ENCODE measurements at places on chromosomes 4 and X.

DNA sequence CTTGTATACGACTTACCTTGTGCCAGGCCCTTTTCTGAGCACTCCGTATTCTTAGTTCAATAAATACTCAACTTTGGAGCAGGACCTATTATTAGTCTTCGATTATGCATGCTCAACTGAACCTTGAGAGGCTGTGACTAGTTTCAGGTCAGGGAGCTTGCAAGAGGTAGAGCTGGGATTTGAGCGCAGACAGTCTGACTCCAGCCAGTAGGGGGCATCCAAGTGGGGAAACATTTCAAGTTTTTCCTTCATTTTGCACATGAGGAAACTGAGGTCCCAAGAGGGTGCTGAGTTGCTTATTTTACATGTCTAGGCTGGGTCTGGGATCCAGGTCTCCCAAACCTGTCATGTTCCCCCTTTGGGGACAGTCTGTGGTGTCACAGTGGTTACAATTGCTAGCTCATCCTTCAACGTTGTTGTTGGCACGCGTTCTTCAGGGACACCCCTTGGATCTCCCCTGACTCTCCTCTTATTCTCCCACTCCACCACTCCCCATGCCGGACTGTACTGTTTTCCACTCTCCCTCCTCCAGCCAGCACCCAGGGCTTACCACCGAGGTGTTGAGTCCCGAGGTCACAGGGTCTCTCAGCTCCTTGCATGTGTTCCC, 6.7 kb upstream of the PRICKLE3 start:
- DNase-seq: no peak

DNA sequence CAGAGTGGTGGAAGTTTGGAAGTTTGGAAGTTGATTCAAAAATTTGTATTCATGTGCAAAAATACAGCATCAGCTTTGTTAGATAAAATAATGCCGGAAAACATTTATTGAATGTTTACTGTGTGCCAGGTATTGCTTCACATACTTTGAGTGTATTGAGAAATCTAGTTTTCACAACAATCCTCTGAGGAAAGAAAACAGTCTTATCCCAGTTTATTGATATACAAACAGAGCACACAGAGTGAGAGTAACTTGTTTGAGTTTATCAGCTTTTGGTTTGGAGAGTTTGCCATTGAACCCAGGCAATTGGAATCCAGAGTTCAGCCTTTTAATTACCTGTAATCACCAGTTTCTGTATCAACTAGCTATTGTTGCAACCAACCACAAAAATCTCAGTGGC, 127.2 kb upstream of the RPS6KA3 start:
- no peak for DNase-seq

- DNase-seq: no peak
Observed at GRCh38 chr4:38665551-38666411, 1.8 kb downstream of the KLF3 start.

GRCh38 chrX:40147126-40147952, 49.6 kb upstream of the BCOR start:
- no peak for DNase-seq

DNA sequence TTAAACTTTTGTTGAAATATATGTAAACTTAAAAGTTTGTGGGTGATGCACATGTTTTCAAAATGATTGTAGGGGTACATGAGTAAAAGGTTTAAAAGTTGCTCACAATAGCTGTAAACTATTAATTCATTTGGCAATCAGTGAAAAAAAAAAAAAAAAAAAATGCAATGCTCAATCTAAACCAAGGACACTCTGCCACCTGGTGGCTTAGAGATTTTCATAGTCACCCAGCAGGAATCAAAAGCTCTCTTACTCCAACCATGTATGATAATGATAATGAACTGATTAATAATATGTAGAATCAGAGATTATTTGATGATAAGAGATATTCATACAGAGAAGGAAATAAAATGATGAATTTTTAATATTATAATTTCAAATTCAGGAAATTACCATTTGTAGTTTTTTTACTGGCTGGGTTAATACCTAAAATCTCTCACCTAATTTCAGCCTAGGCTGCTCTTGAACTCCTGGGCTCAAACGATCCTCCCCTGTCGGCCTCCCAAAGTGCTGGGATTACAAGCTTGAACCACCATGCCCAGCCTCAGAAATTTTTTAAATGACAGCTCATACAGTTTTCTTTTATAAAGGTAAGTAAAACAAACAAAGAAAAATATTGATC, 46.9 kb upstream of the SLC25A4 start:
- DNase-seq: peak; percentile 37

DNA sequence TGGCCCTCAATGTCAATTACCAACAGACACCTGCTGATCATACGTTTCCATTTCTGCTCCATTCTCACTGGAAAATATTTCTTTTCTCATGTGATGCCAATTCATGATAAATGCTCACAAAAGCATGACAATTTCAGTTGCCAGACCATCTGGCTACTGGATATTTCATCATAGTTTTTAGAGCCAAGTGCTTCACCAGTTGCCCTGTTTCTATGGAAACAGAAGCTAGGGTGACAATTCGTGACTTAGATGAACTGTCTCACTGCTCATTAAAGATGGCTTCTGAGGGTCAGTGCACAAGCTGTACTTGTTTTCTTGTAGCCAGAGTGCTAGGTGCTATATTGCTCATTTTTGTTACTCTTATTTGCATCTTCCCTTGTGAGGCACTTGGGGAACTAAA, 184.9 kb downstream of the COMMD8 start:
- DNase-seq: no peak

- DNase-seq: no peak
Observed at GRCh38 chr4:141686146-141686775, 49.9 kb downstream of the IL15 start.

DNA sequence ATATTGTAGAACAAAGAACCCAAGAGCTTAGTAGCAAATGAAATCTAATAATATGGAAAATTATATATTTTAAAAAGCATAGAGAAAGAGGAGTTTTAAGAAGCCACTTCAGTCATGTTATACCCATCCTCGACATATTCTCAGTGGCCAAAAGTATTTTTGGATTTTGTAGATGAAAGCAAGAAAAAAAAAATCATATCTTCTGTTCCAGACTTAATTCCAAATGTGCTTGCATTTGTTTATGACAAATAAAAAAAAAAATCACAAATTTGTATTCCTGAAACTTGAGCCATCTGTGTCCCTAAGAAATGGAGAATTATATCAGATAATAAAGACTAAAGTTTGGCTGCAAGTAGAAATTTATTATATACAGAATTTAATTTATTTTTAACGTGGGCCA, 1482.4 kb upstream of the PABPC4L start:
- no peak for DNase-seq

- DNase-seq: peak; percentile 5
Observed at GRCh38 chr4:122224348-122224747, 72.2 kb downstream of the BLTP1 start.

DNA sequence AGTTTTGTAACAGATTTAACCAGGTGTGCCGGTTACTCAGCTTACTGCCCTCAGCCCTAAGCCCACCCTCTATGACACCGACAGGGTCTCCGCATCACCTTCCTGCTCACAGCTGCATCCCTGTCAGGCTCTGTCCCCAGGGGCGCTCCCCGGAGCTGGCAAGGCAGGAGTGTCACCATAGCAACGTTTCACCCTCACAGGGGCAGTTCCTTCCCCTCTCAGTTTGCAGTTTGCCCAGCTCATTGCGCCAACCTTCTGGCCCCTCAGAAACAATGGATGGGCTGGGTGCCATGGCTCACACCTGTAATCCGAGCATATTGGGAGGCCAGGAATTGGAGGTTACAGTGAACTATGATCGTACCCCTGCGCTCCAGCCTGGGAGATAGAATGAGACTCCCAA, 42.6 kb downstream of the RGS12 start:
- DNase-seq: no peak

- no peak for DNase-seq
Observed at GRCh38 chr4:33746979-33747378, 2497.3 kb downstream of the ARAP2 start.

DNA sequence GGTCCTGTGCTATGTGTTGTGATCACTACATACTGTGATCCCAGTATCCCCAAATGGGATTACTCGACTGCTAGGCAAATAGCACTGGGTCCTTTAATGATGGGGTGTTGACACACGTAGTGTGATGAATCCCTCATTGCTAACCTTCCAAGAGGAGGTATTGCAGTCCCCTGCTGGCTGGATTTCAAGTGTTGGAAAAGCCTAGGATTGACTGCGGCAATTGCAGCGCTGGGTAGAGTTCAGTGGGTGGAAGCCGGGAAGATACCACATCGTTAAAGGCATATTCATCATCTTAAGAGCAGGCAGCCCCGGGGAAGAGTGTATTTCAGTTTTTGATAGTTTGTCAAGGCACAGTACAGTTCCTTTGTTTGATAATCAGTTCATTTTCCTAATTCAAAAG, 159.9 kb downstream of the TRIML1 start:
- DNase-seq: no peak

DNA sequence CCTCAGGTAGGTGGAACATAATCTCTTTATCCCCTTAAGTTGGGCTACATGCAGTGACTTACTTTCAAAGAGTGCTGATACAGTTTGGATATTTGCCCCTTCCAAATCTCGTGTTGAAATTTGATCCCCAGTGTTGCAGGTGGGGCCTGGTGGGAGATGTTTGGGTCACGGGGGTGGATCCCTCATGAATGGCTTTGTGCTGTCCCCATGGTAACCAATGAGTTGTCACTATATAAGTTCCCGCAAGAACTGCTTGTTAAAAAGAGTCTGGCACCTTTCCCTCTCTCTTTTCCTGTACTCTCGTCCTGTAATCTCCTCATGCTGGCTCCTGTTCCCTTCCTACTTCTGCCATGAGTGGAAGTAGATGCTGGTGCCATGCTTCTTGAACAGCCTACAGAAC, 71.3 kb downstream of the GLRA3 start:
- no peak for DNase-seq

- peak; percentile 16 for DNase-seq
Observed at GRCh38 chrX:115023139-115023538, 5.7 kb upstream of the IL13RA2 start.

DNA sequence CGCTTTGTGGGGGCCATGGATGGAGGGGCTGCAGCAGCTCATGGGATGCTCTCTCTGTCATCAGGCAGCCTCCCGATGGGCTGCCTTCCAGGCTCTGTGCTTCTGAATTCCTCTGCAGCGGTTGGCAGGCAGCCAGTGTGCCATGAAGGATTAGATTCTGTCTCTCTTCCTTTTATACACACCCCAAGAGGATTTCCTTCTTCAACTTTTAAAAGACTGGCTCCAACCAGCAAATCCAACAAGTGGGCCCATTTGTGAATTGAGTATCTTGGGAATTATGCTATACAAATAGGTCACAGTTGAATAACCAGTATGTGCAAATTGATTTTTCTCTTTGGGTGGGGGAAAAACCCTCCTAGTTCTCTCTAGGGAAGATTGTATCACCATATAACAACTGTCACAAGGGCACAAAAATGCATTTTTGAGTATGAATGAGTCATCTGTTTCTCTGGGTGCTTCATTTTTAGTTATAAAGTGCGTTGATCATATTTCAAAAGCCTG, 96.8 kb upstream of the FAT1 start:
- DNase-seq: peak; percentile 35

- DNase-seq: no peak
Observed at GRCh38 chr4:39609454-39609931, 29.2 kb downstream of the SMIM14 start.

DNA sequence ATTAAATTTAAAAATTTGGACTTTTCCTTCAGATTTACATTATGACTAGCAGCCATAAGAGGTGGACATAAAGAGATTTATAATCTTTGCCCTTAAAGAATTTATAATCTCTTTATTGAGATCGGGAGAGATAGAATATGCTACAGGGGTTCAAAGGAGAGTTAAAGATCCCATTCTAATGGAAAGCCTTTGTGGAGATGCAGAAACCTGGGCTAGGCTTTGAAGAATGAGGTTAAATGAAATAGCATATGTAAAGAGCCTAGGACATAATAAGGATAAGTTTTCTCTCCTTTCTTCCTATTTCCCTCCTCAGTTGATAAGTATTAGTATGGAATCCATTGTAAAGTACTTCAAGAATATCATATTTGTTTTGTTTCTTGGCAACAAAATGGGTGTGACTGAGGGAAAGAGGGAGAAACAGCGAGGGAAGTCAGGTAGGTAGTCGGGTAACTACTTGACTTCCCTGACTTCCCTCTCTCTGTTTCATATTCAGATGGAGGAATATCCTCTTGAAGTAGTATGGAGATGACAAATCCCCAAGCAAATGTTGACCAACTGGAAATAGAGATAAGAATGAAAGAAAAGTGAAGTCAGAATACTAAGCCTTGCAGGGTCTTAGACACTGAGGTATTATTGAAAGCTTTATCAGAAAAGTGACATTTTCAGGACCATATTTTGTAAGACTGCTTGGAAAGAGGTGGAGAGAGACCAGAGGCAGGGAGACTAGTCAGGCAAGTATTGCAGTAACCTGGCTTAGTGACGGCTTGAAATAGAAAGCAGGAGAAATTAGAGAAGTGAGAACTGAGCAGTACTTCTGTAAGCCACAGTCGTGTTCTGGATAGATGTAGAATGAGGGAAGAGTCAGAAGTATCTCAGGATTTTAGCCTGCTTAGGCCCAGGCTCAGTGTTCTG, 82.9 kb downstream of the PDLIM5 start:
- DNase-seq: no peak

GRCh38 chr4:46947541-46947940, 38.5 kb upstream of the COX7B2 start:
- DNase-seq: no peak

- peak; percentile 95 for DNase-seq
Observed at GRCh38 chr4:39458505-39459300, at the start of the genes LIAS and RPL9. TSS of gene LIAS (plus strand) at chr4:39459056. CDS start at chr4:39459118, 62 bp downstream. TSS of gene RPL9 (minus strand) at chr4:39458922. CDS start at chr4:39458439, 483 bp downstream.

GRCh38 chr4:183934761-183935160, 29.7 kb downstream of the STOX2 start:
- no peak for DNase-seq

- DNase-seq: no peak
Observed at GRCh38 chrX:83022020-83022419, 486.1 kb upstream of the POU3F4 start.

DNA sequence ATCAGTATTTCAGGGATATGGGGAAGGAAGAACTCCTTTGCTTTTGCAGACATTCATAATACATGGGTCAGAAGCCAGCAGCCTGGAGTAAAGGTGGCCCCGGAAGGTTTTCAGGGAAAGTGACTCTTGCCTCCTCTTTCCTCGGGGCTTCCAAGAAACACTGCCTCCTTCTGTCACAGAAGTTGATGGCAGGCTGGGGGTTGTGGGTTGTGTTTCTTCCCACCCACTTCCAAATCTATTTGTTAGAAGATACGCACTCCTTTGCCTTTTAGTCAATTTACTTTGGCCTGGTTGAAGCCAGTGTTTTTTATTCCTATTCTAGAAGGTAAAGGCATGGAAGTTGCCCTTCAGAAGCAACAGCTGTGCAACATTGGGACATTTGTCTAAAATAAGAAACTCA, 19.7 kb downstream of the KIT start:
- no peak for DNase-seq

Data from hepatic stellate cell (primary cell).